ENCODE measurements at places on chromosomes 4 and X.

DNA sequence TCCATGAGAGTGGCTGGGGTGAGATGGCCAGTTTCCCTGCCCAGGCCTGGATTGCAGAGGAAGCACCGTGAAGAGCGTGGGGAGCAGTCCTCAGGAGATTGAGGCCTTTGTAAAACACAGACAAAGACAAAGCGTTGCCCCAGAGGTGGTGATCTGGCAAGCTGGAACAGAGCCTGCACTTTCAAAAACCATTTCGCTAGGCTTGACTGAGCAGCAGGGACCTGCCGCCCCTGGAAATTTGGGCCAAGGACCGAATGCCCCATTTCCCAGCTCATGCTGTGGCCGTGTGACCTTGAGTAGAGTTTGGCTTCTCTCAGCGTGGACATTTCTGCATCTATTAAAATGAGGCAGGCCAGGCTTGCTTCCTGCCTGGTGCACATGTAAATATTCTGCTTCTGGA, 381.4 kb downstream of the BCOR start:
- no peak for DNase-seq

DNA sequence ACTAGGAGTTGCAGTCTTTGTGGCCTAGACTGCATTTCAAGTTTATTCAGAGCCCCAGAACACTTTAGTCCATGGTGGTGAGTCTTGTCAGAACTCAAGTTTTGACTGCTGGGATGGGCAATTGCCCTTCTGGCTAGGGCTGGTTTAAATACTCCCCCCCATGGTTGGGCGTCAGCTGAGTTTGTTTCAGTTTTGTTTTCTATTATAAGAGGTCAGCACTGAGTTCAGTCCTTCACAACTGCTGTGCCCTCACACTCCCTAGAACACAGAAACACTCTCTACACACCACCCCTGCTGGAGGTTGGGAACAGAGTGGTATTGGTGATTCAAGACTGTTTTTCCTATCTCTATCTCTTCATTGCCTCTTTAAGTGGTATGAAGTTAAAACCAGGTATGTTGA, 217.0 kb downstream of the GUCY2F start:
- DNase-seq: no peak

DNA sequence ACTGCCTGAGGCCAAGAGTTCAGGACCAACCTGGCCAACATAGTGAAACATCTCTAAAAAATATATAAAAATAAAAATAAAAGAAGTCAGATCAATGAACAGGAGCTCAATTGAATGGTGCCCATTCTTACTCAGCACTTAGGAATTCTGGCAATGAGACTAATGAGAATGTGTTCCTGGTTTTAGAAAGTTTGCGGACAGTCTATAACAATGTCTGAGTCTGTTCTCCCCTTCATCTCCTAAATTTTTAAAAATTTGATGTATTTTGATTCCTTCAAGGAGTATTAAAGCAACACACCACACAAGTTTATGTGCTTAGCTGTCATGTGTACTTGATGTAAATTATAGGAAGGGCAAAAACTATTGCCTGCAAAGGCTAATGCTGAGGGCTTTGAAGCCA, 30.6 kb upstream of the KCNIP4 start:
- no peak for DNase-seq

DNA sequence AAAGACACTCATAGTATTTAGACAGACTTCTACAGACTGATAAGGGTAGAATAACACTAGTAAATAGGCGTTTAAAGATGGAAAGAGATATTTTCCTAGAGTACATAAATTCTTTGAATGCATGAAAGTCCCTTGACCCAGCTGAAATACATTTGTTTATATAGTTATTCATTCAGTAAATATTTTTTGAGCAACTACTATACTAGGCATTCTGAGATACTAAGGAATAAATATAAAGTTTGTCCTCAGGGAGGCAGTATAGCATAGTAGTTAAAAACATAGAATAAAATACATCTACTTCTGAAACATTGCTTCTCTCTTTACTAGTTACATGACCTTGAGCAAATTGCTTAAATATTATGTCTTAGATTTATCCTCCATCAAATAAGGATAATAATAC, 27.4 kb downstream of the HMGN5 start:
- no peak for DNase-seq

DNA sequence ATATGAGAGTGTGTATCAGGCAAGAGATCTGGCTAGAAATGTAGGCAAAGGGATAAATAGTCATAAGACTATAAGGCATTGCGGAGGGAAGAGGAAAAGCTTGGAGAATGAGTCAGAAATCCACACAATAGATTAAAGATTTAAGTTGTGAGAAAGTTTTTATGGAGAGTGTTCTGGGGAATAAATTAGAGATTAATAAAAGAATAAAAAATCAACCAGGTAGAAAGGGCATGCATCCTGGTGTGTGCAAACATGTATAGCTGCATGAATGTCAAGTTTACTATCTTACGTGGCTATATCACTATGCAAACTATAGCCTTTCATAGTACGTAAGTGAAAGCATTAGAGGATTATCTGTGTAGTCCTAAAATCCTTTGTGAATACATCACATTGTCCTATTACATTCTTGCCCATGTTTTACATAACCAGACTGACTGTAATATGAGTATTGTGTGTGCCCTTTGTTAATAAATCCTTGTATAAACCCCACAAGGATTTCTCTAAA, 36.9 kb downstream of the SNCA start:
- no peak for DNase-seq

DNA sequence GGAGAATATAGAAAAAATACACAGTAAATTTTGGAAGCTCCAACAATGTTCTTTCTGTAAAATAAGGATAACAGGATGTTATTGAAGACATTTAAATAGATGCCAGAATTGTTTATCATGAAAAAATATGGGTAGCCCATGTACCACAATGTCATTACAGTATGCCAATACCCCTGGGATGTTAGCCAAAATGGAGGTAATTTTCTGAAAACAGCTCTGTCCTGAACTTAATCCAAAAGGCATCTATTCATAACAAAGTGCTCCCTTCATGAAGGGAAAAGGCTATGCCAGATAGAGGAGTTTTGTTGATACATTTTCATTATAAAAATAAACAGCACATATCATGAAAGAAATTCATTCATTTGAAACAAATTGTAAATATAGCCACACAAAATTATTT, 1902.6 kb upstream of the AGA start:
- no peak for DNase-seq

GRCh38 chr4:89805297-89805696, 31.7 kb downstream of the SNCA start:
- DNase-seq: no peak

GRCh38 chr4:39763714-39764572, 66.0 kb downstream of the UBE2K start:
- DNase-seq: no peak

DNA sequence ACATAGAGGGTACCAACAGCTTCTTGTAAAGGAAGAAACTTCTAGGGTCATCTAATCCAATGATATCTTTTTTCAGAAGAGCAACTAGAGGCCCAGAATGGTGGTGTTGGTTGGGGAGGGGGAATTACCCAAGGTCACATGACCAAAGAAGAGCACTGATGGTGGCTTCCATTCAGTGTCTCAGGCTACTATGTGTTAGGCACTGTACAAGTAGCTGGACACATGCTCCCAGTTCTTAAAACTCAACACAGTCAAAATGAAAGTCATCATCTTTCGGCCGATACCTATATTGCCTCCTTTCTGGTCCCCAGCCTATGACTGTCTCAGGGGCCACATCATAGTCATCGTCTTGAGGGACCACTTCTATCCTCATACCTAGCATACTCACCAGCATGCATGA, 88.1 kb downstream of the ARHGAP6 start:
- no peak for DNase-seq

DNA sequence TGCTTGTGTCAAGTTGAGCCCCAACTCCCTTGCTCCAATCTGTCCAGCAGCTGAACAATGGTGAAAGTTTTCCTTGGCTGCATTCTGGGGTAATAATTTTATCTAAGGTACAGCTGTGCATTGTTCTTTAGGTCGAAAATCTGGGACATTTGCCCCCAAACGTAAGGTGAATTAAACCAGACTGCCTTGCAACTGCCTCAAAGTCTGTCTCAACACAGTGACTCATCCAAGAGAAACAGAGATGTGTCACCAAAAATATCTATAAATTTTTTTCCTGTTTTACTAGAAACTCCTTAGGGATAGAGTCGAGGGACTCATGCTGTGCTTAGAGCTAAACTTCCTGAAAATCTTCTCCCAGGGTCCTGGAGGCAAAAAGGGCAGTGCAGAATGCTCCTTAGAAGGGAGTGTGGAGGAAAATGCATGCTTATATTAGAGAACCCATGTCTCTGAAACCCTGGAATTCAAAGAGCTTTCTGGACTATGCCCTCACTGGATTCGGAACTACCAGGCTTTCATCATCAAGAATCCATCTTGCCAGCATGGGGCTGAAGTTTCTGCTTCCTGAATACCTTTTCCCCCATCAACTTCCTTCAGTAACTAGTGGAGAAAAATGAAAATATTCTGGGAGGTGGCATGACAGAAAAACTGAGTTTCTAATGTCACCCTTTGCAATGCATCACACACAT, 115.7 kb downstream of the PALLD start:
- no peak for DNase-seq

DNA sequence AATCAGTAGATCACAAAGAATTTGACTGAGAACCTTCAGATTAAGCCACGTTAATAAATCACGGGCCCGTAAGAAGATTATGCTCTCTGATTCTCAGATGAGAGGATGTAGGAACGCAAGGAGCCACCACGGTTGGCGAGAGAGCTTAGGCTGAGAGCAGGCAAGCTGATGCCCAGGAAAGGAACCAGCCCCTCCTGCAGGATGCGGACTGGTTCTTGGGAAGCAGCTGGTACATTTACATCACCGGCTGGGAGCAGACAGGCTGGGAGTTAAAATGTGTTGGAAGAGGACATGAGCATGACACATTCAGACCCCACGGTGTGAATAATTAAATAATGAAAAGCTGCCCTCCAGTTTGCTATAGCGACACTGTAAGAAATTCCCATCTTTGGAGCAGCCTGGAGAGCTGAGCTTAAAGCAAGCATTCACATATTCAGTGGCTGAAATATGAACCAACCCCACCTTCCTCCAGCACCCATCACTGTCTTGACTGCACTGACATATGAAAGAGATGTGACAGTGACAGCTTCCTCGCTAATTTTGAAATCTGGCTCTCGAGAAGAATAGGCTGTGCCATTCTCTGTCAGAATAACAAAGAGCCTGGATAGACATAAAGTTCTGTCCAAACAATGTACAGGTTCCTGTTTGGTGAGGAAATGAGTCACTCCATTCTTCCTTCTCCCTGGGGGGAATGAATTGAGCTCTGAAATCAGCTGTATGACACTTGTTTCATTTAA, 33.1 kb downstream of the LNX1 start:
- no peak for DNase-seq

- no peak for DNase-seq
Observed at GRCh38 chr4:126191536-126191935, 876.8 kb downstream of the FAT4 start.

DNA sequence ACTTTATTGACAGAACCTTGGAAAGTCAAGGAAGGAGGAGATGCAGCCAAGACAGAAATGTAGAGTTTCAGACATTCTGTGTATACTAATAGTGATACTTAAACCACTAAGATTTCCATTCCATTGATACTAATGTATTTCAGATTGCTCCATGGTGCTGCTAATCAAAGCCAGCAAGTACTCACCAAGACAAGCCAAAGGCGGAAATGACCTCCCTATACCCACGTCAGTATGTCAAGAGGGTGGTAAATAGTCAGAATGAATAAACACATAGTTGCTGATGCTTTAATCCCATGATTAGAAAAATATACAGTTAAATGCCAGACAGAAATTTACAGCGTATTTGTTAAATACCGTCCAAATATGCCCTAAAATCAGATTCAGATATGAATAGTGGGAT, 417.8 kb upstream of the INTU start:
- no peak for DNase-seq

- no peak for DNase-seq
Observed at GRCh38 chr4:101790521-101791181, at the start of gene BANK1. Gene BANK1, plus strand, starts transcription at chr4:101790730. Its CDS starts 151 bp downstream, at chr4:101790881.

GRCh38 chrX:103170216-103170615, 44.7 kb upstream of the BEX4 start:
- no peak for DNase-seq

DNA sequence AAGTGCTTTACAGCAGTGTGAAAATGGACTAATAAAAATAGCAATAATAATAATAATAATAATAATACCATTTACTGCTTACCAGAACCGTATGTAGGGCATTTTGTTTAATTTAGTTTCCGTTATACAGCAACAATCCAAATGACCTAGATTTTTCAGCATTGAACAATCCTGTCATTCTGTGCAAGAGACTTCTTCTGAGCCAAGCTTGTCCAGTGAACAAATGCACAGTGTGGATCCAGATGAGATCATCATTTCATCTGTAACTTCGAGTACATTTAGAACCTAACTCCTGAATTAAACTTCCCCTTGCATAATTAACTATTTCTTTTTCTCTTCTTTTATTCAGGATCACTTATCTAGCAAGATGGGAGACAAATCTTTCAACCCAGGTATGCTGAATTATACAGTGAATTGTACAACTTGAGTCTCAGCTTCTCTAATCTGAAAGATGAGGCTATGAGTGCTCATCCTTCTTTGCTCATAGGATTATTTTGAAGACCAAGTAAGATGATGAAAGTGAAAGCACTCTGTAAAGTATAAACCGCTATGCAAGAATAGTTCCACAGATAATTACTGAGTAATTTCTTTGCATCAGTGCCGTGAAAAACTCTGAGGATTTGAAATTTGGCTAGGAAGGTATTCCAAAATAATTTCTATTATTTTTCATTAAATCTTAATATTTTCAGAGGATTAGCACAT, 6.6 kb downstream of the CLNK start:
- DNase-seq: no peak

DNA sequence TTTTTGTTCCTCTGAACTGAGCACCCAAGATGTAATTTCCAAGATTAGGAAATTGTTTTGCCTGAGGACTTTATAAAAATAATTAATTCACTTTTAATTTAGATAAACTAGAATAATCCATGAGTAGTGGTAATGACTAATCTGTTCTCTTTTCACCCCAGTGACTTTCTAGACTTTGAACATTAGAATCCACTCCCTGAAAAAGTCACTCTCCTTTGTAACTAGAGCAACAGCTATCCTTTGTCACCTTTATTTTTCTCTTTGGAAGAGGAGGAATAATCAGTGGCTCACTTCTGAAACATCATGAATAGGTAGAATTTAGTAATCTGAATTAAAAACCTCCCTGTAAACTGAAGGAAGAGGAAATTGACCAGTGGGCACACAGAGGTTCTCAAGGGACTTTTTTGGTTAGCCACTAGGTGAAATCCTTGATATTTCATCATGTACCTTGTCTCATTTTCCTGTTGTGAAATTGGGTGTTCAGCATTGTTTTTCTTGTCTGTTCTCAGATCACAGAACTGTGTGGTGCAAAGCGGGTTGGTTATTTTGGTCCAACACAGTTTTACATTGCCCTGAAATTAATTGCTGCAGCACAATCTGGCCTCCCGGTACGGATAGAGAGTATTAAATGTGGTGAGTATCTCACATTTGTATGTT, 59.4 kb downstream of the REPS2 start:
- DNase-seq: no peak

- DNase-seq: no peak
Observed at GRCh38 chr4:95417531-95417930, 131.2 kb downstream of the UNC5C start.

DNA sequence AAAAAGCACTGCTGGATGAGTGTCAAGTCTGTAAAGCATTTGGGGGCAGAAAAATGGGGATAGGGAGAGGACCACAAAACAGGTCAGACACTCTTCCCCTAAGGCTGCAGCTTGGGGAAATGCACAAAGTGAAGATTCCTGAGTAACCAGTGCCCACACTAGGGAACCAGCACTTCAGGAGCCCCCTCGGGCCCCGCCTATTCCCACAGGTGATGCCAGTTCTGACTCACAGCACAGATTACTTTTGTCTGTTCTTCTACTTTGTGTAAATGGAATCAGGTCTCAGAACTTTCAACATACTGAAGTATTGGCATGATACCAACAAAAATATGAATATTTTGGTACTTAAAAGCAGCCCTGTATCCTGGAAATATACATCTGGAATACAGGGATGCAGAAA, 112.5 kb downstream of the ADRA2C start:
- DNase-seq: no peak
